ENCODE measurements at places on chromosomes 6 and 20. TPM values are rescaled to one million over a fixed set of nuclear protein-coding genes. Genes with fewer than 3 reads are reported as not detected.

GRCh38 chr6:47485491-47486135, 8.0 kb downstream of the CD2AP start:
- DNase-seq, result no peak

GRCh38 chr20:38290829-38291814, 12.8 kb upstream of the BPI start:
- no peak for DNase-seq

DNA sequence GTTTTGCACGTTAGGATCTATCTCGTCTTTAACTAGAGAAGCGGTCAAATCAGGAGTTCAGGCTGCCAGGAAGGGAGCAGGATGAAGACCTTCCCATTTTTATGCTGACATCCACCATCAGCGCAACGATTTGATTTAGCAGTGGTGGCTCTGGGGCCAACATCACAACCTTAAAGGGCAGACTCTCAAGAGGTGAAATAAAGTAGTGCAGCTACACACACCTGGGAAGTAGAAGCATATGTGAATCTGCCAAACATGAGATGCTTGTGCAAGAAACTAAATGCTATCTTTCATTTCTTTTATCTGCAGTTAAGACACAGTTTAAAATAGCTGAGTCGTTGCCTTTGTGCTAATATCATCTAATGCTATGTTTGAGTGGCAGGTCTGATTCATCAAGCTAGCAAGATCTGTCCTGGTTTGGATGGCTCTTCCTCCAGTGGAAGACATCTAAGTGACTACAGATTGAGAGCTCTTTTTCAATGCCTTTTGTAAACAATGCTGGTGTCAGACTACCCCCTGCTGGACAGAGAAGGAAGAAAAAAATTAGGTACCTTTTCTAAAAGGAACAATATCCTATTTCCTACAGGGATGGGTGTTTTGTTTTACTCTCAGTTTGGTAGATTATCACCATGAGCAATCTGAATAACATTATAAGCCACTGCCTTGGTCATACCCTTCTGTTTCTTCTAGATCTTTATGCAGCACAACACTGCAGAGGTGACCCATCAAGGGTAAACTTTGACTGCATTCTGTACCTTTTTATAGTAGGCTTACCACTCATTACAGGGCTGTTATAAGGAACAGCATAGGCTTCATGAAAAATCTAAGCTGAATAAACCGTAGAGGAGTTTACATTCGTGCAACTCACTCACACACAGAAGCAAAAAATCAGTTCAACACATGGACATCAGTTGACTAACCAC, 171.6 kb upstream of the FBXL4 start:
- no peak for DNase-seq

GRCh38 chr6:34147906-34148630, 2.2 kb upstream of the GRM4 start:
- no peak for DNase-seq

DNA sequence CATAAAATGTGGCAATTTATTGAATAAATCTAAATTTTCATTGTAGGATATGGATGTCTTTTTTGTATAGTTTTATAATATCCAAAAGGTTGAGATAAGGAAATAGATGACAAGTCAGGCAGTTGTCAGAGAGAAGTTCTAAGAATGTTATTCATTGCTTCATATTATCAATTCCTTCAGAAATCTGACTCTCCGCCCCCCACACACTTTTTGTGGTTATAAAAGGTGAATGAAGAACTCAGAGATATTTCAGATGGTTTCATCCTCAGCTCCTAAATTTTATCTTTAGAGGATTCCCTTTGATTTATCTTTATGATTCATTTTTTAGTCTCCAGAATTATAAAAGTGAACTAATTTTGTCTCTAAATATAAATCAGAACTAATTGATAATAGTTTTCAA, 136.1 kb upstream of the NOX3 start:
- DNase-seq, result no peak

The SNAP91 gene
- total RNA-seq, result not detected

DNA sequence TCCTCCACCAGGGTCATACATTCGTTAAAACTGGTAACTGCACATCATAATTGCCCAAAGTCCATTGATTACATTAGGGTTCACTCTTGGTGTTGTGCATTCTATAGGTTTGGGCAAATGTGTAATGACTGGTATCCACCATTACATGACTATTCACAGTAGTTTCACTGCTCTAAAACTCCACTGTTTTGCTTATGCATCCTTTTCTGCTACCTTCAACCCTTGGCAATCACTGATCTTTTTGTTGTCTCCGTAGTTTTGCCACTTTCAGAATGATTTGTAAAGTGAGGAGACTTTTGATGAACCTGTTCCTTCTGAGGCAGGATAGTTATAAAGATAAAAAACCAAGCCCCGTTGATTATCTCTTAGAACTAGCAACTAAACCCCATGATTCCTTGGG, 187.3 kb upstream of the MCHR2 start:
- no peak for DNase-seq

The SIRPA gene
- total RNA-seq, result not detected

GRCh38 chr20:18974660-18975059, 161.1 kb downstream of the SCP2D1 start:
- DNase-seq, result no peak

DNA sequence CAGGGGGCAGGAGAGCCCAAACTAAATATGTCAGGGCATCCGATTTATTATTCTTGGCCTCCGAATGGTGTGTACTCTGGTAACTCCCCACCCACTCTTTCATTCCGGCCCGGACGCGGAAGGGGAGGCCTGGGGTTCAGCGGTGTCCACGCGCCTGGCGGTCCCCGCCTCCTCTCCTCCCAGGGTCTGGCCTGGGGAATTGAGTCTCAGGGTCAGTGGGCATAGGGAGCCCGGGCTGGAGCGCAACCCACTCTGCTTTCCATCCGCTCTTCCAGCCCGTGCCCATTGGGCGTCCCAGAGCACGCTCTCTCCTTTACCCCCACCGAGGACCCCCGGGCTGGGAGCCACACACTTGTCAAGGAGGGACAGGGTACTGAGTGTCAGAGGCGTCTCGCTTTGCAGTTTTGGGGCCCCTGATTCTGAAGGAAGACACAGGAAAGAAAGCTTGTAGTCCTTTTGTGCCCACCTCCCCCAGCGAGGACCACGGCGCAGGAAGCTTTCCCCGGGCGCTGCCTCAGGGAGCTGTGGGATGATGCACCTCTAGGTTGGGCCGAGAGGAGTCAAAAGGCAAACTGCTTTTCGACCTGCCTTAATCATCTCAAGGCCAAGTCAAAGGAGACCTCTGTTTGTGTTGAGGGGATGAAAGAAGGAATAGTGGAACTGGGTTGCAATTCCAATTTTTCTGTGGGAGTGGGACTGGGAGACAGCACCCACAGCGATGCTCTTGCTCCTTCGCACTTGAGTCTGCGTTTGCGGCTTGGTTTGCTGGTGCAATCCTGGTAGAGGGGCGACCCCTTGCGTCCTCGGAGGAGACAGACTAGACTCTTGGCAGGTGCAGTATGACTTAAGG, 2.5 kb downstream of the RSPO3 start:
- DNase-seq, result peak; percentile 82

DNA sequence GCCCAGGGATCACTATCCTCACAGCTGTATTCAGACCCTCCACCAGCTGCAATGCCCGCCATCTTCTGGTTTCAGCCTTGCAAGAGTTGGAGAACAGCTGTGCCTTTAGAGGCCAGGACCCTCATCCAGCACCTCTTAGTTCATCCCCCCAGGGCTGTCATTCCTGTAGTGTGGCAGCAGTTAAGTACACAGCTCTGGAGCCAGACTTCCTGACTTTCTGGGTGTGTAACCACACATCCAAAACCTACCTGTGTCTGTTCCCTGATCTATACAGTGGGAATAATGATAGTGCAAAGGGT, 452 bp upstream of the TREM2 start:
- DNase-seq, result no peak

GRCh38 chr6:158543606-158544185, 16.2 kb upstream of the TMEM181 start:
- DNase-seq, result no peak

DNA sequence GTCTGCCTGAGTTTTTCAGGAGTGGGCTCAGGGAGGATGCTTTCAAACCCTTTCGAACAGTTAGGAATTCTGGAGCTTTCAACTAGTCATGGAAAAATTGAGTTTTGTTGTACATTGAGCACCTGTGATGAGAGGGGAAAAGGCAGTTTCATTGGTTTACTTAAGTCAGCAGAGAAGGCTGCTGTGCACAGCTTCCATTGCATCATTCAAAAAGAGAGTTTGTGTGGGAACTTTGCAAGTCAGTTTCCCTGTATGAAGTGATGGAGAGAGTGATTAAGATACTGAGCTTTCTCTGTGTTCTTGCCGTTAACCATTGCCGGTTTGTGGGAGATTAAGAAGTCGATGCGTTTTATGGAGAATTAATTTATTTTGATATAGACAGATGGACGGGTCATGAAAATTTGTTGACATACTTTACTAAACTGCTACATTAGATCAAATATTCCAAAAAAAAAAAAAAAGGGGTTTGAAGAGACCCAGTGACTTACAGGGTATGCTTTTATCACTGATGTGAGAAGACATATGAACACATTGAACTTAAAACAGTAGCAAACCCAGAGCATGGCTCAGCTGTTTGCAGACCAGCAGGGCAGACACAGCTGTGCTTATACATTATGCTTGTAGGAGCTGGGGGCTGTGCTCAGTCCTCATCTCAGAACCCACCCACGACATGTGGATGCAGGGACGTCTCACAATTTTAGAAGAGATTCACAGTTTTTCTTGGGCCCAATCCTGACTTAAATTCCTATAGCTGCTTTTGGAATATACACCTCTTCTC, 234.1 kb downstream of the SOX4 start:
- DNase-seq, result no peak

The ABHD16B gene
- total RNA-seq, result not detected

- peak; percentile 19 for DNase-seq
Measured at GRCh38 chr6:170114956-170115855, 175.7 kb downstream of the DLL1 start.

The NECAB3 gene
- 28.3 TPM for total RNA-seq

DNA sequence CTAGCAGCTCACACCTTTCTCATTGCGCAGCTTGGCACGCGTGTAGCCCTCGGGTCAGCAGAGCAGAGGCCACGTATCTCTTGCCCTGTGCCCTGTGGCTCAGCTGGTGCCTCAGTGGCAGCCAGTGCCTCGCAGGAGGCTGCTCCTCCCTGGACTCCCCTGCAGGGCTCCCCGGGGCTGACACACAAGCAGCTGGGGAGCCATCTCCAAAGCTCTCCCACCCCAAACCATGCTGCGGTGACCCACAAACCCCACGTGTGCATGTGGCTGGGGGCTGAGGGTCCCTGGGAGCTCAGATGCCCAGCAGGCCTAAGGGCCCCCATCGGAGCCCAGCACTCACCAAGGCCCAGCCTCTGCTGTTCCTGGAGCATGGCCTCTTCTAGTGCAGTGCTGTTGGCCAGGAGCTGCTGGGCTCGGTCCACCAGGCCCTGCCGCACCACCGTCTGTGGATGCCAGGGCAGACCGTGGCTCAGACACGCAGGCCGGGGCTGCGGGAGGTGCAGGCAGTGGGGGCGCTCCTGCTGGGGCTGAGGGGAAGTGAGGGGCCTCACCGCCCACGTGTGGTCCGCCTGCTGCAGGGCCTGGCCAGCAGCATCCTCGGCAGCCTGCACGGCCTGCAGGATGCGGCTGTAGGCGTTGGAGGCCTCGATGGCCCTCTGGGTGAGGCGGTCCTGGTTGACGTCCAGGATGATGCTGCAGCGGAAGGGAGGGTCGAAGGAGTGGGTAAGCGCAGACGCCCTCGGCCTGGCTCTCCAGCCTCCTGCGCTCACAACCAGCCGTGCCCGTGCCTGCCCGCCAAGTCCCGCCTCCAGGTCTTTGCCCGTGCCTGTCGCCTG, 13.8 kb downstream of the ADRM1 start:
- no peak for DNase-seq

The COL12A1 gene
- not detected for total RNA-seq

GRCh38 chr20:54208548-54209176, 775 bp downstream of the PFDN4 start:
- DNase-seq, result no peak

- DNase-seq, result peak; percentile 86
Measured at GRCh38 chr6:15023448-15023847, 222.4 kb upstream of the JARID2 start.

GRCh38 chr20:16368645-16369292, 204.5 kb downstream of the KIF16B start:
- no peak for DNase-seq

- peak; percentile 69 for DNase-seq
Measured at GRCh38 chr6:43770372-43771209, 580 bp downstream of the VEGFA start.

DNA sequence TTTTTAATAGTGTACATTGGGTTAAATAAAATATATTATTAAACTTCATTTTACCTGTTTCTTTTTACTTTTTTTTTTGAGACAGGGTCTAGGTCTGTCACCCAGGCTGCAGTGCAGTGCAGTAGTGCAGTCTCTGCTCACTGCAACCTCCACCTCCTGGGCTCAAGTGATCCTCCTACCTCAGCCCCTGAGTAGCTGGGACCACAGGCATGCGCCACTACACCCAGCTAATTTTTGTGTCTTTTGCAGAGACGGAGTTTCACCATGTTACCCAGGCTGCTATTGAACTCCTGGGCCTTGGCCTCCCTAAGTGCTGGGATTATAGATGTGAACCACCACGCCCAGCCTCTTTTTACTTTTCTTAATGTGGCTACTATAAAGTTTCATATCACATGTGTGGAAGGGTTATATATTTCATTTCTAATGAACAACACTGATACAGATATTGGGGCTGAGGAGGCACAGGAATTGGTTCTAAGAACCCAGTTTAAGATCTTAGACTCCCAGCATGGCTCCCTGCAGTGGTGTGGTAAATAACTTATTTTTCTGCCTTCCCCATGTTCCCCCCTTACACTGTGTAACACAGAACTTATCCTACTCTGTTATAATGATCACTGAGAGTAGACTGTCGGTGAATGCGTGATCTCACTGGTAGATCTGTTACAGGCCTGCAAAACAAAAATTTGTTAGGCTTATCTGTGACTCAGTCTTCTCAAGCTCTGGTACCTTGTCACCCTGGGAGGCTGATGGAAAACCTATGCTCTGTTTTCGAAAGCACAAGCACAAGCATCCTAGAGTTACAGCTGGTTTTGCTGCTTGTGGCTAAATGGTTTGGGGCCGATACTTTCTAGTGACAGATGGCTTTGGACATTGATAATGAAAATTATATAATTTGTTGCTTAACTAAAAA, 5.8 kb upstream of the ATXN1 start:
- no peak for DNase-seq

The TMEM242 gene
- total RNA-seq, result 10.3 TPM

DNA sequence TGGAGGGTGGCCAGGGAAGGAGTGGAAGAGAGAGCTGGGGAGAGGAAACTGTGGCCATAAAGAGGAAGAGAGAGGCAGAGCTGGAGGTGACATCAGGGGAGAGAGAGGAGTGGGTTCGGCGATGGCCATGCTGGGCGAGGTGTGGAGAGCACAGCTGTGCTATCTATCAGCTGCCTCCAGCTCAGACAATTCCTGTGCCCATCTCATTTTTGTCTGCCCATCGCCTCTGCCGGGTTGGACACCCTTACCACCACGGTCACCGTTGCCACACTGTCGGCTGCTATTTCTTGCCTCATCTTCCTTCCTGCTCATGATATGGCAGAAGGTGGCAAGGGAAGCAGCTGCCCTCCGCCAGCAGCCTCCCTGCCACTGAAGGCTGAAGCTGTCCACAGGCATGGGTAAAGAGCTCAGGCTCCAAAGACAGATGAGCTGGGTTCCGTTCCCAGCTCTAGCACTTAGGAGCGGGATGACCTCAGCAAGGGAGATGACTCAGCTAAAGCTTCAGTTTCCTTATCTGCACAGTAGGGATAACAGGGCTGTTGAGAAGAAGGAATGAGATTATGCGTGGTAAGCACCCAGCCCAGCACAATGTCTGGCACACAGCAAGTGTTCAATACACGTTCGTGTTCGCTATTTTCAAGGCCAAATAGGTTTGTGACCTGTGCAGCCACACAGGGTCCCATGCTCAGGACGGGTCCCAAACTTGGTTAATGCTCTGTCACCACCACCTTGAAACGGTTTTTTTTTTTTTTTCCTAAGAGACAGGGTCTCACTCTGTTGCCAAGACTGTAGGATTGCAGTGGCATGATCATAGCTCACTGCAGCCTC, 21.9 kb upstream of the TAF8 start:
- DNase-seq, result no peak

All from activated CD8-positive, alpha-beta memory T cell treated with anti-CD3 and anti-CD28 coated beads, Interleukin-2, amount 10 ng/mL, durations not matched to agents 7 days and 5 days (primary cell).